DMS79 (cell line): ENCODE measurements at places on chromosomes 4 and X.

GRCh38 chr4:4780729-4781244, 78.7 kb upstream of the MSX1 start:
- no peak for DNase-seq

DNA sequence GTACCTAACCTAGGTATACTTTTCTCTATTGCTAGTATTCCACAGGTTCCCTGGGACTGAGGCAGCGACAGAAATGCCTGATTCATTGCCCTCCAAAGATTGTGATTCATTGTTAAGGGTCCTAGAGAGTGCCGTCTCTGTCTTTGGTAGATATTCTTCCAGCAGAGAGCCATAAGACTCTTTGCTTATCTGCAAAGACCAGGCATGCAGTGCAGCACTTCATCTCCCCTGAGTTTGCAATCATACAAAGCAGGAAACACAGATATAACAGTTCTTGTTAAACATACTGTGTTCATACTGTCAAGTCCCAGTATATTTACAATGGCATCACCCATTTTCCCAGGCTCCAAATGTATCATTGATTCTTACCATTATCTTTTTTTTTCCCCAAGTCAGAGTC, 47.7 kb downstream of the KLF8 start:
- DNase-seq, result no peak

- DNase-seq, result peak; percentile 12
These were observed 51.3 kb upstream of the NFKB1 start for GRCh38 chr4:102449751-102450352.

- DNase-seq, result no peak
These were observed 33.1 kb downstream of the SLC10A7 start for GRCh38 chr4:146488495-146489174.

DNA sequence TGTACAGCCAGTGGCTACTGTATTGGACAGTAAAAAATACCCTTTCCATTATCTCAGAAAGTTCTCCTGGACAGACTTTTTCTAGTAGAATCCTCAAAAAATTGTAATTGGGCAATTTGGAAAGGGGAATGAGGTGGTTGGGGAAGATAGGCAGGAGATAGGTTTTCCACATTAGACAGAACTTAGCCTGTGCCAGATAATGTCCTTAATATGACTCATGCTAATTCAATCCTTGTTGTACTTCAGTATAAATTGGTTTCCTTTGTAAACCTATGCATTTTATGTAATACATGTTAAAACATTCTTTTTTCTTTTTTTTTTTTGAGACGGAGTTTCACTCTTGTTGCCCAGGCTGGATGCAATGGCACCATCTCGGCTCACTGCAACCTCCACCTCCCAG, 8.9 kb downstream of the EIF4E start:
- no peak for DNase-seq

- DNase-seq, result no peak
These were observed 126.0 kb upstream of the RBPJ start for GRCh38 chr4:26194764-26195163.

- DNase-seq, result no peak
These were observed 305.4 kb downstream of the MAPK10 start for GRCh38 chr4:86054286-86055032.

DNA sequence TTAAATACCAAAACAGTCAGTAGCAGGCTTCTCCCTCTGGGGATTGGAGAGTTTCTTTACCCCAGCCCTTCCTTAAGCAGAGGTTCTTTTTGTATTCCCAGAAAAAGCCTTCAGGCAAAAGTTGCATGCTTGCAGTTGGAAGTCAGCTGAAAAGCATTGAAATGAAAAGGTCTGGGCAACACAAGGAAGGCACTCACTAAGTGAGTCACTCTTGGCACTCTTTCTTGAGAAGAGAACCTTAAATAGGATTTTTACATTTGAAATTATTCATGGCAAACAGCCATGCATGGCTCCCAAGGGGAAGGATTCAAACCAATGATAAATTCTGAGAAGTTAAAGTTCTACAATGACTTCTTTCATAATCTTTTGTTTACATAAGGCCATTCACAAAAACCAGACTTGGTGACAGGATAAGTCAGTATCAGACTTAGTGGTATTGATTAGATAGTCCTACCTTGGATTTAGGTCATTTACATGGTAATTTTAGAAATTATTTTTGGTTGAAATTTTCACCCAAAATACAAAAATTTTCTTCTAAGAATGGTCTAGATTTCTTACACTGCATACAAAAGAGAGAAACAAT, 2068.9 kb downstream of the PCDH7 start:
- no peak for DNase-seq

GRCh38 chrX:12400218-12400617, 261.9 kb downstream of the FRMPD4 start:
- no peak for DNase-seq

DNA sequence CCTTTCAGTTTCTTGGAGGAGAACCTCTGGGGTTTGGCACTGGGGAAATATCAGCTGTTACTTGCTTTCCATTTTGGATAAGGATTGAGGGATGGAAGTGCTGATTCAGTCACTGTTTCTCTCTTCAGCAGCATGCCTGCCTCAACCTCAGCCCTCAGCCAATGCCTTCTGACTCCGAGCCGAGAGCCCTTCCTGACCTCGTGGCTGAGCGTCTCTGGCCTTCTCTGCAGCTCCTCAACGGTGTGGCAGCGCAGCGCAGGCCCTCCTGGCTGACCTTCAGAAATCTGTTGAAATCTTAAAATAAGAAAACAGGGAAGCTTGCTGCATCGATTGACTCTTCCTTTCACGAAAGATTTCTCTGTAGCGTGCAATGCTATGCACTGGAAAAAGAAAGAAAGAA, 434.3 kb upstream of the FAT1 start:
- no peak for DNase-seq

GRCh38 chr4:180205276-180205675, 2037.9 kb upstream of the TENM3 start:
- no peak for DNase-seq

GRCh38 chr4:97911236-97911906, 231.9 kb downstream of the STPG2 start:
- no peak for DNase-seq

DNA sequence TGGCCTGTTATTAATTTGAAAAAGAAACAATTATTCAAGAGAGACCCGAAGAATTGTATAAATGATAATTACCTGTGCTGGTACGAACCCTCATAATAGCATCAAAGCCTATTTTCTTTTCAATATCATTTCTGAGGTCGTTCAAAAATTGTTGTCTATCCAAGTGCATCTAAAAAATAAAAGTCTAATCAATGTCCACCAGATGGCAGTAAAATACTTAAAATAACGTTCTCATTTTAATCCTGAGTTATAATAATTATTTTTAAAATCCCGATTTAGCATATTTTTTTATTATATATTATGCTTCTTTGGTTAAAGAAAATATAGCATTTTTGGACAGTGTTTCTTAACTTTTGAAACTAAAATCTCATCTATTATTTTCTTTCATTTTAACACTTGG, 55.7 kb downstream of the METTL14 start:
- DNase-seq, result no peak

GRCh38 chrX:148282504-148282903, 217.9 kb upstream of the AFF2 start:
- no peak for DNase-seq

DNA sequence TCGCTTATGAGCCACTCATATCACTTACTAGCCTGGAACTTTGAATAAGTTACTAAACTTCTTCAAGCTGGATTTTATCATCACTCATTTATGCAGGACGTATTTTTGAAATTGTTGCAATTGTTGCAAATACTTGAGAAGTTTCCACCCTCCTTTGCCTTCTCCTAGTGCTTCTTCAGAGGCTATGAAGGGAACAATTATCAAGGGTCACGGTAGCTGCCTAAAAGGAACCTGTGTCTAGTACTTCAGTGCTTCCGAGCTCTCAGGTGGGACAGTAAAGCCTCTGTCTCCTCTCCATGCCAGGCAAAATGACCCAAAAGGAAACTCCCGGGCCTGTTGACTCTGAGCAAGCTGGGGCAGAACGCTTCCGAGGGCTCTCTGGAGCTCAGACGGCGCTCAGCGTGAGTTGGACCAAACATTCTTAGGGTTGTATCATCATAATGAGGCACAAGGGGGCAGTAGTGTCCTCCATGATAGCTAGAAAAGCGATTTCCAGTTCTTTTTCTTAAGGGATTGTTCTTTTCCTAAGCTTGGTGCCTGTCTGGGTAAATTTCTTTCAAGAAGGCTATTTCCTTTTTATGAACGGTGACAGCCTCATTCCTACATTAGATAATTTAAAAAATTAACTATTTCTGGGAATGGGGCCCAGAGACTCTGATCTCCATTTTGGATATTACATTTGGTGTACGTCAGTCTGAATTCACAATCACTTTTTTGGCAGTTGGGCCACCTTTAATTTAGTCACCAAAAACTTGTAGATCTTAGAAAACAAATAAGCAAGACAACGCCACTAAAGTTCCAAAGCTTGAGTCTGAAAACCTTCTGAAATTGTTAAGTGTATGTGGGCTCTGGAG, 73.1 kb downstream of the PACRGL start:
- DNase-seq, result peak; percentile 0

GRCh38 chr4:140103676-140104075, 50.3 kb downstream of the MAML3 start:
- no peak for DNase-seq

GRCh38 chr4:55758570-55758969, 61.0 kb upstream of the EXOC1L start:
- peak; percentile 53 for DNase-seq

DNA sequence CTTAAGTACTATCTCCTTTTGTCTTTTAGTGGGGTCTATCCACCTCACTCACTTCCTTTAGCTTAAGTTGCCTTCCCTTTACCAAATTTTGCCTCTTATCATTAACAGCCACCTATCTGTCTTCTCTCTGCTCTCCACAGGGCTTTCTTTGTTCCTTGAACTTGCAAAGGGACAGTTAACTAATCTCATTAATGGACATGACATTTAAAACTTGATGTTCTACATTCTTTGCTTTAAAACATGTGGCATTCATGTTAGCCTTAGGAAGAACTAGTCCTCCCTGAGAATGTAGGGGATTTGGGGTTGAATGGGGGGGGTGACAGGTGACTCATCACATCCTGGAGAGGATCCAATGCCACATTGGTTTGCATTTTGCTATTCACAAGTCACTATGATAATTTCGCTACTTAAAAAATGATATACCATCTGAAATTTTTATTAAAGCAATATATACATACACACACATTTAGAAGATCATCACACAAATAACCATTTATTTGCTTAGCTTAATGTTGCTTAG, 41.0 kb upstream of the DMD start:
- no peak for DNase-seq

DNA sequence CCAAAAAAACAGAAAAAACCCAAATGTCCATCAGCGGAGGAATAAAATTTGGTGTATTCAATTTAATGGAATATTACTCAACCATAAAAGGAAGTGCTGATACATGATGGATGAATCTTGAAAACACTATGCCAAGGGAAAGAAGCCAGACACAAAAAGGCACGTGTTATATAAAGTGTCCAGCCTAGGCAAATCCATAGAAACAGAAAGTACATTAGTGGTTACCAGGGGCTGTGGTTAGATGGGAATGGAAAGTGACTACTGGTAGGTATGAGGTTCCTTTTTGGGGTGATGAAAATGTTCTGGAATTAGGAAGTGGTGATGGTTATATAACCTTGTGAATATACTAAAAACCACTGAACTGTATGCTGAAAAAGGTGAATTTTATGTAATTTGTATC, 3.5 kb upstream of the CDKL2 start:
- no peak for DNase-seq

GRCh38 chrX:12868747-12869146, 1.9 kb downstream of the TLR7 start:
- DNase-seq, result no peak

DNA sequence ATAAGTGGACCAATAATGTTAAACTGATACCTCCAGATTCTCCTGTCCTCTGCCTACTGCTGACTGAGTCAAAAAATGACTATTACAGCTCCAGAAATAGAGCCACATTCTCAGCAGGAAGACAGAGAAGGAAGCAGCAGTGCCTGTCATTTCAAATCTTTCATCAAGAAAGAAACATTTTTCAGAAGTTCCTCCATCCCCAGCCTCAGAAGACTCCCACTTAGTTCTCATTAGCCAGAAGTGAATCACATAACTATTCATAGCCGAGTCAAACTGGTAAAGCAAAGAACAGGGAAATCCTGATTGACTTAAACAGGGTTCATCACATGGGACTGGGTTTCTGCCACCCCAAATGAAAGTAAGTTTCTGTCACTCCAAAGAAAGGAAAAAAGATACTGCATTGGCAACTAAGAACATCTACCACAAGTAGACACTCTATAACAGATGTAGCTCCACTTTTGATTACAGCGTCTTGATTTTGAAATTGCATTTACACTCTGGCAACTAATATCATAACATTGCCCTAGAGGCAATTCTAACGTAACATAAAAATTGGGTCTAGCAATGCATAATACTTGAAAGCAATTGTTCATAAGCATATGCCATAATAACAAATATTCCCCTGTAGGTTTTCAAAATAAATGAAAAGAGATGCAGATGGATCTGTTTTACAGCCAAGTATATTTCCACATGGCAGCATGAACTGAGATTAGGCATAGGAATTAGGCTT, 599.8 kb downstream of the GALNTL6 start:
- DNase-seq, result no peak

DNA sequence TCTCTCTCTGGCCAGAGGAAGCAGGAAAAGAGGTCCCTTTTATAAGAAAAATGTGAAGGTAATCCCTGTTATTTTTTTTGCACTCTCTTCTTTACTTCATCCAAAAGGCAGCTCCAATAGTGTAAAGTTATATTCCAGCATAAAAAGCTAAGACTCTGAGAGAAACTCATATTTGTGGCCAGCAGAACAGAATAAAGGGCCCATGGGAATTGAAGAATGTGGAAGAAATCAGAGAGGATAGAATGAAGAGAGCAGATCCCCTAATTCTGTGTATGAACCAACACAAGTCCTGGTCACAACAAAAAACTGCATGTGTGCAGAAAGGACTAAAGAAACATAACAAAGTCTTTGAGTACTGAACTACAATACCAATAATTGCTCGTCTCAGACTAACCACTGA, 22.3 kb downstream of the RPS6KA6 start:
- DNase-seq, result no peak

DNA sequence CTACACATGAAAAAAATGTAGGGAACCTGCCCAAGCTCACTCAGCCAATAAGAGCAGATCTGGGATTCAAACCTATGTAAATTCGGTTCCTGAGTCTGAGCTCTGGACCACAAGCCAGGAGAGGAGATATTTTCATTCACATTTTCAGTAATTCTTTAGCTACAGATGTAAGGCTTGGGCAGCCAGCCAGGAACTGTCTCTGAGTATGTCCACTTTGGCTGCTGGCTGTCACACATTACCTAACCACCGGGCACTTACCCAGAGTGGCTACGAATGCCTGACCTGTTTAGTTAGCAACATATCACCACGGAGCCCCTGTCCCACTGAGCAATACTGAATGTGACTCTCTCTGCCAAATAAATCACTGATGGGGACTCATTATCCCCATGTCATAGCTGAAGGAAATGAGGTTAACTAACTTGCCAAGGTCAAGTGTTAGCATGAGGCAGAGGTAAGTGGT, 15.3 kb downstream of the USP46 start:
- peak; percentile 44 for DNase-seq

GRCh38 chr4:41657561-41657960, 91.0 kb downstream of the PHOX2B start:
- no peak for DNase-seq

- no peak for DNase-seq
These were observed 257.8 kb downstream of the FBXW7 start for GRCh38 chr4:152278172-152278504.

- DNase-seq, result no peak
These were observed 12.1 kb downstream of the PPP2R3B start for GRCh38 chrX:374596-374995.

GRCh38 chr4:2667428-2667827, 88.7 kb downstream of the TNIP2 start:
- no peak for DNase-seq

- no peak for DNase-seq
These were observed 184.6 kb downstream of the SPATA18 start for GRCh38 chr4:52235552-52236201.

GRCh38 chr4:84804136-84804535, 162.4 kb downstream of the WDFY3 start:
- no peak for DNase-seq
